Transverse colon (tissue), 4 donors: ENCODE measurements at places on chromosomes 1 and 21.

GRCh38 chr1:108691128-108691941, 775 bp upstream of the PRPF38B start:
- no peak for DNase-seq

DNA sequence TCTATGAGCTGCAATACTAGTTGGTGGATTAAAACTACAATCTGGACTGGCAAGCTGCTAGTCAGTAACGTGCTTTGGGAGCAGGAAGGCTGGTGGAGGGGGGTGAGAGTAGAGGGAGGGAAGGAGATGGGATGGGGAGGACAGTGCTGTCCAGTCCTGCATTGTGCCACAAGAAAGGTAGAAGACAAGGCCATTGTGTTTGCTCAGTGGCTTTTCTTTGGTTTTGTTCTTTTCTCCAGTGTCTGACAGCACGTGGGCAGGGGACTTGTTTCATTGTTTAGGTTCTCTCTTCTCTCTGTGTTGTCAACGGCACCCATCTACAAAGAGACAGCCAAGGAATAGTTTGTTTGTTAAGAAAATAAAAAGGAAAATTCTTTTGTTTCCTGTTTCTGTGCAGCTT, 362.8 kb upstream of the PLXNA2 start:
- no peak for DNase-seq

DNA sequence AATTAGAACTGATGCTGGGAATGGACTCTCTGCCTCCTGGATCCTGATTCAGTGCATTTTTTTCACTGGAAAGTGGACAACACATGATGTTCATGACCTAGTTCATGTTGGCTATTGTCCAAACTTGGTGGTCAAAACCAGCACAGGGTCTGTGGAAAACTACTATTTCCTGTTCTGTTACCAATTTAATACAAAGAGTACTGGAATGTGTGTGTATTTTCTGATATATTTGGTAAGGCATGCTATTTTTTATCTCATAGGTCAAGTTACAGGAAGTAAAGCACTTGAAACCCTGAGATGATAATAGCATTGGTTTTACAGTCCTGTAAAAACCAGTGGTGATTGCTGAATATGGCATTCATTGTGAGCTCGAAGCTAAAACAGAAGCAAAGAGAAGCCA, 89.9 kb downstream of the SGIP1 start:
- DNase-seq = no peak

DNA sequence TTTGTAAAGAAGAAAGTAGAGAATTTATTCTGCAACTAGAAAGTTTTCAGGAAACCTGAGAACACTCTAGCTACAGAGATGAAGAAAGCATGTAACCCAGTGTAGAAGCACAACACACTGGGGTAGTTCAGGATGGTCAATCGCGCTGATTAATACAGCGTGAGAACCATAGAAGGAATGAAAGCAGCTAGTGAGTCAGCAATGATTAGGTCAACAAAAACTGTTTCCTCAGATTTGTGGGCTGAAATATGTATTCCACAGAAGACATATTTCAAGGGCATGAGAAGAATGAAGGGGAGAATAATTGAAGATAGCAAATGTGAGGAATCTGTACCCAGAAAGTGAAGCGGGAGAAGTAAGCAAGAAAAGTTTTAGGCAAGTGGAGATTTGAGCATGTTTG, 97.8 kb upstream of the ADGRL2 start:
- no peak for DNase-seq

GRCh38 chr1:83617883-83618282, 381.0 kb downstream of the TTLL7 start:
- DNase-seq = no peak

GRCh38 chr1:6646499-6647148, 22.0 kb downstream of the THAP3 start:
- no peak for DNase-seq

DNA sequence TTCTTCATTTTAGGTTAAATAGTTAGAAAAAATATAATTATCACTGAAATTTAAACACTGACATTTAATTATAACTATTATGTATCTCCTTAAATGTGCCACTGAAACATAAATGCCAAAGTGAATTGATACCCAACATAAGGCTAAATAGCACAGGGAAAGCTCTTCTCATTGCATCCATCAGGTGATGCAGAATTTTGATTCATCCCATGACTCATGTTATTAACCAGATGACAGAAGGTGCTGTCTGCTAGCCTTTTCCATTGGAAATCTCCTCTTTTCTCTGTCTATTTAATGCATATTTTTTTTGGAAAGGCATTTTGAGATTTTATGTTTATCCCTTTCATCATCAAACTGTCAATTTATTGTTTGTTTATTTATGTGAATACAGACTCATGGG, 136.8 kb downstream of the KCNK2 start:
- no peak for DNase-seq

GRCh38 chr1:176770066-176770465, 307.1 kb downstream of the PAPPA2 start:
- no peak for DNase-seq
